ENCODE measurements at places on chromosomes 16 and 17.

- DNase-seq, result no peak
These were observed 285.2 kb downstream of the CA10 start for GRCh38 chr17:51873302-51873701.

DNA sequence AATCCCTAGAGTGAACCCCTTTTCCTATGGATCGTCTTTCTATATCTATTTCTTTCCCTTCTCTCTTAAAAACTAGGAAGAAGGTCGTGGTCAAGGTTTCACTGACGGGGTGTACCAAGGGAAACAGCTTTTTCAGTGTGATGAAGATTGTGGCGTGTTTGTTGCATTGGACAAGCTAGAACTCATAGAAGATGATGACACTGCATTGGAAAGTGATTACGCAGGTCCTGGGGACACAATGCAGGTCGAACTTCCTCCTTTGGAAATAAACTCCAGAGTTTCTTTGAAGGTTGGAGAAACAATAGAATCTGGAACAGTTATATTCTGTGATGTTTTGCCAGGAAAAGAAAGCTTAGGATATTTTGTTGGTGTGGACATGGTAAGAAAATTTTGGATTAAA, 9.6 kb downstream of the CYLD start:
- DNase-seq, result no peak

DNA sequence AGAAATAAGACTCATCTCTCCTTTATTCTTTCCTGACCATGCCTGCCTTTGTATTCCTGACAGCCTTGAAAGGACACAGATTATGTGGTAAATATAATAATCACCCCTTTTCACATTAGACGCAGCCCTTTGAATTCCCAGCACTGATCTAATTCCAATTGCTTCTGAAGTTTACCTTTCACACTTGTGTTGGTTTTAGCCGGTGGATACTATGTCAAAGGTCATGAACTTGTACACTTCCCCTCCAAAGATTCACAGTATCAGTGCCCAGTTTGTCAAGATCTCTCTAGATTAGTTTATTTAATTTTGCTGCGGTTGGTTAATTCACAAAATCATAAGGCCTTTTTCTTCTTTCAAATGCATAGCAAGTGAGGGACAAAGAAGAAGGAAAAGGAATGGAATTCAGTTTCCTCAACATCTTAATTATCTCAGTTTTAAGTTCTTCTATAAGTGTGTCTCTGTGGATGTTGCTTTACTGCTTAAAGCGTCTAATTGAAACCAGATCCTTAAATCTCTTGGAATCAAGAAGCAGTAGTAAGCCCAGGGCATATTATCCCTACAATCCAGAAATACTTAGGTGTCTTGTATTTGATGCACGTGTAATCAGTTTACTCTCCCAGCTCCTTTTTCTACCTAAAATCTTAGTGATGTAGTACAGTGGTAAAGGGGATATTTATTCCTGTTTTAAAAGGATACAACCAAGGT, 174.3 kb upstream of the TBX2 start:
- DNase-seq, result no peak

GRCh38 chr16:68790130-68790761, 53.1 kb upstream of the TANGO6 start:
- DNase-seq, result peak; percentile 70

DNA sequence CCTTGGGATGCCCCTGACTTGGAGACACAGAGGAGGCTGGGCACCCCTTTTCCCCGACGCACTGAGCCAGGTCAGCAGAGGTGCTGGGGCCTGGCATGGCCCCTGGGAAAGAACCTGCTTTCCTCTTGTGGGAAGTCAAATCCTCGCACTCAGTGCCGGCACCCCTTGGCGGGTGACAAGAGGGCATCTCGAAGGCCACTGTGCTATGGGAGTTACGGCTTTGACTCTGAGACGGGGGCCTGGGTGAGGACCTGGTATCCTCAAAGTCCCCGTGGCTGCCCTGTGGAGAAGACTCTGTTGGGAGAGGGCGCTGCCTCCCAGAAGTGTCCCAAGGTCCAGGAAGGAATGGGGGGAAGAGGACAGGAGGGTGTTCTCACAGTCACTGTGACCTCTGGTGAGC, 117.0 kb downstream of the METRNL start:
- DNase-seq, result no peak

DNA sequence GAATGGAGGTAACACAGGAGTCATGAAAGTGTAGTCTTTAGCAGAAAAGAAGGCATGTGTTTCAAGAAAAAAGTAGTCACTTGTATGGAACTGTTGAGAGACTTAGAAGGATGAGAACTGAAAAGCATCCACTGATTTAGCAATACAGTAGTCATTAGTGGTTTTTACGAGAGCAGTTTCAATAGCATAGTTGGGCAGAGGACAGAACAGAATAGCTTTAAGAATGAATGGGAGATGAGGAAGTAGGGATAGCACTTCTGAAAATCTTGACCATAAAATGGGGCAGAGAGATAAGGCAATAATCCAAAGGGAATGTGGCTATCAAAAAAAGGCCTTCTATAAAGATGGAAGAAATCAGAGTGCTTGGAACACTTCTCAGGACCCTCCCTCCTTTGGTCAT, 64.8 kb upstream of the C17orf78 start:
- DNase-seq, result no peak

DNA sequence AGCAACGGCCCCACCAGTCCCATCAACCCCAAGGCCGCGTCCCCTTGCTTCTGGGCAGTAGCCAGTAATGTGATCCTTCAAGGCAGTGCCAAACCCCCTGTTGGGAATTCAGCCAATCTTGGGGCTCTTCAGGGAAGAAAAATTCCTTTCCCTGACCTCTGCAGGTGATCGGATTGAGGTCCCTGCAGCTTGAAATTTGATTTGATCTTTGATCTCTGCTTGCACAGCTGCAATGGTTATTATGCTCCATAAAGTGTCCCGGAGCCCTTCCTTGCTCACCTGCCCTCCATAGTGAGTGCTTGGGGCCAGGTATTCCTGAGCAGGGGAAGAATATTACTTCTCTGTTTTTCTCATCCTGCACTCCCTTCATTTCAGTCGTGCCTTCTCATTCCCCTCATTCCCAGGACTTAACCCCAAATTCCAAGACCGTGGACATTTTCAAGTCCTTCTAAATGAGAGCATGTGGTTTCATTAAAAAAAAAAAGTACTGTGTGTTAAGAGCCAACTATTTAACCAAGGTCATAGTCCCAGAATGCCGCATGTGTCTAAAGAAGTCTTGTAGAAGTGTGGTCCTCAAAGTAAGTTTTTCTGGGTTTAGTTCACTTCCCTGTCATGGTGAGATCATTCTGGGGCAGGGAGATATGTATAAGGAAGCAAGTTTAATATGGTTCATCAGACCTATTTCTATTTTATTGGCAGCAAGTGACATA, 56.3 kb downstream of the SOX9 start:
- DNase-seq, result no peak

DNA sequence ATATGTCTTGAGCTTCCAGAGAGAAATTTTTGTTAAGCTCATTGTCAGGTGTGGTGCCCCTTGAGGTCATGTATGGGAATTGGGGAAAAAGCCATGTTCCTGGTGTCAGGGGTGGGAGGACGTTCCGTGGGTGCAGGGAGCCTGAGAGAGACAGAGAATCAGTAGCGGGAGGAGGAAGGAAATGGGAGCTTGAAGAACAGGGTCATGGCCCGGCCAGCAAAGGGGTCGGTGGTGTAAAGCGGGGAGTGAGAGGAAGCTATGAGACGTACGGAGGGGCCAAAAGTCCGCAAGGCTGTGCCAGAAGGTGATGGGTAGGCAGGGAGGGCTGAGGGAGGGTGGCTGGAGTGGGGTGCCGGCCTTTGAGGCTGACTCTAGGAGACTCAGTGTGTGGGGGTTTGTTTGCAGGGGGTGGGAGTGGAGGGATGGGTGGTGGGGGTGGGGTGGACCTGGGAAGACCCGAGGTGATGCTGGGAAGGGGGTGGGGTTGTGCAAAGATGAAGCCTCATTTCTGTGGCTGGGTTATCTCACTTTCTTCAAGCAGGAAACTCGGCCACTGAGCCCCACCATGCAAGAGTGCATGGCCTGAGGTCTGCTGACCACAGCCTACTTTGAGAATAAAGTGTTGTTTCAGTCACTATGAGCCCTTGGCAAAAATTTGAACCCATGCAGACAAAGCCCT, 63.6 kb downstream of the PLCG2 start:
- DNase-seq, result no peak

DNA sequence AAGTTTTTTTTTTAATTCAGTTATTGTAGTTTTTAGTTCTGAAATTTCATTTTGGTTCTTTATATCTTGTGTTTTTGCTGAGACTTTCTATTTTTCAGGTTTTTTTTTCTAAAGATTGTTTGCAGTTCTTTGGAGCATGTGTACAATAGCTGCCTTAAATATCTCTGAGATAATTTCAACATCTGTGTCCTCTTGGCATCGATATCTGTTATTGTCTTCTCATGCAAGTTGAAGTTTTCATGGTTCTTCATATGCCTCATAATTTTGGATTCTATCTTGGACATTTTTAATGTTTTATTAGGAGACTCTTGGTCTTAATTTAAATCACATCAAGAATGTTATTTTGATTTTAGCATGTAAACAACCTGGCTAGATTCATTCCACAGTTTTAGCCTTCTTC, 22.8 kb downstream of the COX11 start:
- no peak for DNase-seq

GRCh38 chr16:48347191-48347865, 37.9 kb downstream of the SIAH1 start:
- DNase-seq, result no peak

DNA sequence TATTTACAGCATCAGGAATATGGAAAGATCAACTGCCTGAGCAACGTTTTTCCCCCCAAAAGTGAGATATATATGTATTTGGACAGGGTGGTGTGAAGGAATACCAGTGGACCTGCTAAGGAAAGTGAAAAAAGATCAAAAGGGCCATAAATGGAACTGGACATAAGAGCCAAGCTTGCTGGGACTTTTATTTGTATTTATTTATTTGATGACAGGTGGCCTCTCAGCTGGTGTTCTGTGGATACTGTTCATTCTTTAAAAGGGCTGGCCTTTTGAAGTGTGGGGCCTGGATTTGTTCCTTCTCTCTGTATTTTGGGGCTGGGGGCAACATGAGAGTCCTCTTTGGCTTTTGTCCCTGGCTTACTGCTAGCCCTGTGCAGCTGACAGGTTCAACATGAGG, 306.6 kb upstream of the N4BP1 start:
- DNase-seq, result no peak

DNA sequence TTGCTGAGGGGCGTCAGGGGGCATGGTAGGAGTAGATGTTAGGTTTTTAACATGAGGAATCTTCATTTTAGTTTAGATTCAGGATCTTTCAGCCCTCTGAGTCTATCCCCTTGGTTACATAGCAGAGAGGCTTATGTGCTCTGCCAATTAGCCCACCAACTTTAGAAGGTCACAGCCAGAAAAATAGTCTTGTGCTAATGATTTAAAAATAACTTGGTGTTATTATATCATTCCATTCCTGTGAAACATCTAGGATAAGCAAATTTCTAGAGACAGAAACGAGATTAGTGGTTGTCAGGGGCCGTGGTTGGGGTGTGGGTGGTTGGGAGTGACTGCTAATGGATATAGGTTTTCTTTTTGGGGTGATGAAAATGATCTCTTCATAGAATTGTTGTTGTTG, 183.7 kb downstream of the SNX29 start:
- no peak for DNase-seq

DNA sequence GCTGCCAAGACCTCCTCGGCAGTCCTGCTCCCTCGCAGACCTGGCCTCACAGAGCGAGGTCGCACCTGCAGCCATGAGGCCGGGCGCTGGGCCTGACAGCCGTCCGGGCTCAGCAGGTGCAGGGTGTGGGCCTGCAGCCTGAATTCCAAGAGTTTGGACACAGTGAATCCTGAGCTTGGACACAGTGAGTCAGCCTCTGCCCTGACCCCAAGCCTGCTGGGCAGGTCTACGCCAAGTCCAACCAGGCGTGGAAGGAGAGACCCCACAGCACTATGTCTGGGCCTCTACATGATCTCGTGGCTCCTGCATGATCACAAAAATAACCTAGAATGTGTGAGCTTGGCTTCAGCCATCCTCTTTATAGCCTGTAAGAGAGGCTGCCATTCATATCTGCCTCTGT, 121.0 kb downstream of the C16orf95 start:
- DNase-seq, result no peak

DNA sequence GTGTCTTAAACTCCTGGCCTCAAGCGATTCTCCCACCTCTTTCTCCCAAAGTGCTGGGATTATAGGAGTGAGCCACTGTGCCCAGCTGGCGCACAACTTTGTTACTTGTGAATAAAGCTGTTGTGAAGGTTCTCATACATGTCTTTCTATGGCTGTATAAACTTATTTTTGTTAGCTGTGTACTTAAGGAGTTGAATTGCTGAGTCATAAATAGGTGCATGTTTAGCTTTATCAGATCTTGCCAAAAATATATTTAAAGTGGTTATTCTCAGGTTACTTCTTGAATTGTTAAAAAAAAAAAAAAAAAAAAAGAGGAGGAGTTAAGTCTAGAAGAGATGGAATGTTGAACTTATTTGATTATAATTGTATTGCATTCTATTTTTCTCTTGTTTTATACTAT, 47.6 kb upstream of the IRX3 start:
- DNase-seq, result no peak
